Dermis microvascular lymphatic vessel endothelial cell (primary cell): ENCODE measurements at places on chromosomes 7 and 10.

- DNase-seq = peak; percentile 64
Observed at GRCh38 chr10:69639291-69640195, 9.5 kb downstream of the FAM241B start.

GRCh38 chr7:152959610-152960009 lies 200.1 kb downstream of the ACTR3B start:
- DNase-seq = no peak

- DNase-seq = peak; percentile 73
Observed at GRCh38 chr7:155456738-155457543, 988 bp upstream of the EN2 start.

GRCh38 chr10:30705101-30705624 lies 75.6 kb upstream of the LYZL2 start:
- no peak for DNase-seq

- DNase-seq = no peak
Observed at GRCh38 chr7:47218378-47219176, 363.3 kb downstream of the TNS3 start.

GRCh38 chr7:94616855-94617254 lies 39.1 kb downstream of the SGCE start:
- DNase-seq = no peak

- DNase-seq = no peak
Observed at GRCh38 chr10:117699436-117700075, 157.0 kb downstream of the EMX2 start.

- peak; percentile 64 for DNase-seq
Observed at GRCh38 chr10:103504181-103504783, 10.8 kb downstream of the NEURL1 start.

DNA sequence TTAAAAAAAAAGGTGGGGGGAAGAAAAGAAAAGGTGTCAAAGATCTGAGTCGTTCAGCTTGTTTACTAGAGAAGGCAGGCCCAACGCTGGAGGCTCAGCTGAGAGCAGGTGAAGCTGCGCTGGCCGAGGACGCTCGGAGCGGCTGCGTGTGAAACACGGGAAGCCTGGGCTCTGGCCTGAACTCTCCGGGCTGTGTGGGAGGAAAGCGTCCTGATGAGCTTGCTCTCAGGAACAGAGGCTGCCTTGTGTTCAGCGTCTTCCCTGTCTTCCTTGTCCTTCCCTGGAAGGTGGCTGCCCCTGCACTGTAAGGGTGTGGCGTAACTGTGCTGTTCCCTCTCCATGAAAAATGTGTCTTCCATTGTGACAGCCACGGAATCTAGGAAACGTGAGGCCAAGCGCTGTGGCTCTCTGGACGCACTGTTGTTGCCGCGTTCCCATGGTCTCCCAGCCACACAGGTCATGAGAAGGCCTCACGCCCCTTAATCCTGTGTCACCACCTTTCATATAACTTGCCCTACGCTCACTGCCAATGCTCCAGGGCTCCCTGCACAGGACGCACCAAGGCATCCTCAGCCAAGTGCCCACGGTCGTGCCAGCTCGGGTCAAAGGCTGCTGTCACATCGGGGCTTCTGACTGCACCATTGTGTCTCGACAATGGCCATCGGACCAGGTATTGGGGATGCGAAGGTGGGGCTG lies 15.8 kb downstream of the IL15RA start:
- DNase-seq = no peak

DNA sequence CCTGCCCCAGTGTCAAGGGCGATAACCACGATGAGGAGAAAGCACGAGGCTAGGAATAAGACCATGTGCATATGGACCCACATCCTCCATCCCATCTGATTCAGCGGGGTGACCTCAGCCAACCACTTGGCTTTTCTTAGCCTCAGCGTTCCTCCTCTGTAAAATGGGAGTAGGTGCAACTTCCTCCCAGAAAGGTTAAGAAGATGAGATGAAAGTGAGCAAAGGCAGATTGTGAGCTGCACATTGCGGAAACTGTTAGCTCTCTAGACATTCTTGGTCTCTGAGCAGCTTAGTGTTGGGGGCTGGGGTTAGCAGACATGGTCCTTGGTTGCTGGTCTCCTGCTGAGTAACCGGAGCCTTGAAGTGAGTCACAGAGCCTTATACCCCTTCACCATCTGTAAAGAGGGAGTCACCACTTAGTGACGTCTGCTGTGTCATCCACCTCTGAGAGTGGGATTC lies 497.3 kb upstream of the GALNT17 start:
- DNase-seq = no peak

DNA sequence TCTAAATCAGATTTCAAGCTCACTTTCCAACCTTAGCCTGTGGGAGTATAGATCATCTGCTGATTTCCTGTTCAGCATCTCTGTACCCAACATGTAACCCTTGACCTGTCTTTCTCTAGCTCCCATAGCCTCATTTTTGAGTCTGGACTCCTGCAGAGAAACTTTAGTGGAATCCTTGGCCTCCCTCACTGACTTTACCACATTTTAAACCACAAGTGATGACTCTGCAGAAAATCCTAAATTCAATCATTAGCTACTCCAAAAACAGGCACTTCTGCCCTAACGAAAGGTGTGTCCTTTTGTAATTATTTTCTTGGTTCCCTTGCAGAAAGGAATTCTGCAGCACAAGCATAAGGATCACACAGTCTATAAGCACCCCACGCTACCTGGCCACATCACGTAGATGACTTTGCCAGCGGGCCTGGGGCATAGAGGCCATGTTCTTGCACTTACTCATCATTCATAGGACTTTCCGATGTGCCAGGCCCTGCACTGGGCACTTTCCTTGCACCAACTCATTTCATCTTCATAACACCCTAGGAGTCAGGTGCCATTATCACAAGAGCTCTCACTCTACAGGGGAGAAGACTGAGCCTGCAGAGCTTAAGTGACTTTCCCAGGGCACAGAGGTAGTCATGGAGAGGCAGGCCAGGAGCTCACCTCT lies 57.2 kb upstream of the OPALIN start:
- DNase-seq = no peak

DNA sequence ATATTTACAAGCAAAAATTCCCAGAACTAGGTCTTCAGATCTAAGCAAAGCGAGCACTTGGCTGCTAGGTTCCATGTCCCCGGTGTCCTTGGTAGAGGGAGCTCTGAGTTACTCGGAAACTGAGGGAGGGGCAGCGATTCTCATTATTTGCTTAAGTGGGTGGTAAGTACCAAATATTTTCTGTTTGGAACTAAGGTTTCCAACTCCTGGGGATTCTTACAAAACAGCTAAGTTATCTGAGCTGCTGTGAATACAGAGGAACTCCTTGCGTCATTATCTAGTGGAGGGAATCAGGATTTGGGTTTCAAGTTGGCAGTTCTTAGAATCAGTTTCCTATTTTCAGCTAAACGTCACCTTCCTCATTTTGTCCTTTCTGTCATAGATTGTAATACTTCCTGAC lies 76.8 kb upstream of the IKZF1 start:
- DNase-seq = no peak

GRCh38 chr7:142892951-142893350 lies 7.4 kb upstream of the TRPV6 start:
- DNase-seq = no peak

DNA sequence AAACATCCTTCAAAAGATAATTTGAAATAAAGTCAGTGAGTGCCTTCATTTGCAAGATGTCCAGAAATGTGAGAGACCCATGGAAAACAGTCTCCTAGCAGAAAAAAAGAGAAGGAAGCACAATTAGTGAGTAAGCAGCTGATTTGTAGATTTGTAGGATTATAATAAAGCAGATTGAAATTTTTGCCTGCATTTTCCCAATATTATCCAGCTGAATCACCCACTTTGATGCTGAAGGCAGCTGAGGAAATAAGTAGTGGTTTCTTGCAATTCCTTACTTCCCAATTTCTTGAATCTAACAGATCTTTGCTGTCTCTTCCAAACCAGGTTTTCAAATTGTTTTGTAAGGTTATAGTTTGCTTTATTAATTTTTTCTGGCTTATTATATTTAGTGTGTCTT lies 181.4 kb downstream of the GNAT3 start:
- no peak for DNase-seq

DNA sequence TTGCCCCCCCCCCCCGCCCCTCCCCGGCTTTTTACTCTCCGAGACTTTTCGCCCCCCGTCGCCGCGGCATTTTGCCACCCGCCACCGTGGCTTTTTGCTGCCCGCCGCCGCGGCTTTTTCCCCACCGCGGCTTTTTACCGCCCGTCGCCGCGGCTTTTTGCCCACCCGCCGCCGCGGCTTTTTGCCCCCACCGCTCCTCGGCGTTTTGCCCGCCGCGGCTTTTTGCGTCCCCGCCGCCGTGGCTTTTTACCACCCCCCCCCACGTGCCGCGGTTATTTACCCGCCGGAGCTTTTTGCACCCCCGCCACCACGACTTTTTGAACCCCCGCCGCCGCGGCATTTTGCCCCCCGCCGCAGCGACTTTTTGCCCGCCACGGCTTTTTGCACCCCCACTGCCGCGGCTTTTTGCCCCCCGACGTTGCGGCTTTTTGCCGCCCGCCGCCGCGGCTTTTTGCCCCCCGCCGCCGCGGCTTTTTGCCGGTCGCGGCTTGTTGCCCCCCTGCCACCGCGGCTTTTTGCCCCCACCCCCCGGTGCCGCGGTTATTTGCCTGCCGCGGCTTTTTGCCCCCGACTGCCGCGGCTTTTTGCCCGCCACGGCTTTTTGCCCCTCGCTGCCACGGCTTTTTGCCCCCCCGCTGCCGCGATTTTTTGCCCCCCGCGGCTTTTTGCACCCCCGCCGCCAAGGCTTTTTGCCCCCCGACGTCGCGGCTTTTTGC lies 461.1 kb downstream of the ZNF33B start:
- DNase-seq = no peak

DNA sequence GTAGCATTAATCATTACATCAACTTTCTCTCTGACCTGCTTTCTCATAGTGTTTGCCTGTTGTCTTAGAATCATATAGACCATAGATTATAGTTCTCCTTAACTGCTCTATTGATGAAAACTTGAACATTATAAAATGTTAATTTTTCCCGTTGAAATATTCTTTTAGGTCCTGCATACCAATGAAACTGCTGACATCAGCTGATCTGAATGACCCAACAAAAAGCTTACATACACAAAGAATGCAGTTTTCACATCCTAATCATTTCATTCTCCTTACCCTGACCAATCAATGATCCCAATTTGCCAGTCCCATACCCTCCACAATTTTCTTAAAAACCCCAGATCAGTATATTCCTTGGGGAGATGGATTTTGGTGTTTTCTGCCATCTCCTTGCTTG lies 302.9 kb upstream of the MBL2 start:
- no peak for DNase-seq

DNA sequence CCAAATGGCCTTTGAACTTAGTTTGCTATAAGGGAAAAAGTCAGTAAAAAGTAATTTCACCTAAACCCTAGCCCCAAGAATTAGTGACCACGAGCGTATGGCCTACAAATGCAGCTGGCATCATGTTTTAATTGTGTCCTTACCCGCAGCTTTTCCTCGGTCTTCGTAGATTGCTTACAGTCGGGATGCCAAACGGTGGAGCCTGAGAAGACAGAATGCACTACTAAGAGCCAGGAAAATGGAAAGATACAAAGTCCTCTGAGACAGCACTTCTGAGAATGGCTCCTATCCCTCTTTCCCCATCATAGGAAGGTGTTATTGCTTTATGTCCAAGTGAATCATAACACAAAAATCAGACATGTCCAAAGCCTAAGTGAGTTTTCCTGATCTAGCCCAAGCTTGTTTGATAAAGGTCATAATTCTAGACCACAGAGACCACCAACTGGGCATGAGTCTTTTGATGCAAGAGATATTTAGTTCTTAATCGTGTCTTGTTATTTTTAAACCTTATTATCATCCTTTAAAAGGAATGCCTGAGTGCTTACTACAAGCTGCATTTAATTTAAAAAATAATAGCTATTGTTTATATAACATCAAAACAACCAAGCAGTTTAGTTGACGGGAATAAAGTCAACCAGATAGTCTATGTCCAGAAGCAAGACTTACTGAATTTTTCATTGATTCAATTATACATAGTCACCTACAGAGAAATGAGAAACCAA lies 83.7 kb upstream of the AFAP1L2 start:
- no peak for DNase-seq

DNA sequence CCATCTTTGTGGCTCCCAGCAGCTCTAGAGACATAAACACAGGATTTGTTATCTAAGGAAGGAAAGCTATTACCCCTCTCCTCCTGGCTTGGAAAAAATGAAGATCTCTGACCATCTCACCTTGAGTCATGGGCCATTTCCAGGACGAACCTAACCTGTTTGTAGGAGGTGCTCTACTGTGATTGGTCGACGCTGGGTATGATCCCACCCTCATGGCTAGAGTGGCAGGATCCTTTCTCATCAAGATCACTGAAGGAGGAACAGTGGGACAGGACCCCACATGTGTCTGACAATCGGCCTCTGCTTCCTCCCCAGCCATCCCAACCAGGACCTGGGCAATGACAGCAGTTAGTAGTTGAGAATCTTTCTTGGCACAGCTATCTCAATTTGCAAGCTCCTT lies 144.1 kb downstream of the EMX2 start:
- no peak for DNase-seq

DNA sequence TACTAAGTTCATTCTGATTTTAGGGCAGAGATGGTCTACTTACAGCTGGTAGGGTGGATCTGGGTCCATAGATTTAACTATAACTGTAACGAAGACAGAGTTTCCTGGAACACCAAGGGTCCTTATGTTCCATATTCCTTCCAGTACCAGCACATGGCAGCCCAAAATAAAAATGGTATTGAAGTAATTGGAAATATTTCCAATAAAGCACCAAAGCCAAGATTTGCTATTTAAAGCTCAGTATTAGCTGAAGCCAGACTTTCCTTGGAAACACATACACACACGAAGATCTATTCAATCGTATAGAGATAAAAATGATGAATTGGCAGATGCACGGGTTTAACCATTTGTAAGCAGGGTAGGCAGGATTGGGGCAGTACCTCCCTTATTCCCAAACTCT lies 289.1 kb upstream of the SORCS1 start:
- no peak for DNase-seq

- no peak for DNase-seq
Observed at GRCh38 chr10:95121904-95122303, 52.6 kb upstream of the CYP2C8 start.

DNA sequence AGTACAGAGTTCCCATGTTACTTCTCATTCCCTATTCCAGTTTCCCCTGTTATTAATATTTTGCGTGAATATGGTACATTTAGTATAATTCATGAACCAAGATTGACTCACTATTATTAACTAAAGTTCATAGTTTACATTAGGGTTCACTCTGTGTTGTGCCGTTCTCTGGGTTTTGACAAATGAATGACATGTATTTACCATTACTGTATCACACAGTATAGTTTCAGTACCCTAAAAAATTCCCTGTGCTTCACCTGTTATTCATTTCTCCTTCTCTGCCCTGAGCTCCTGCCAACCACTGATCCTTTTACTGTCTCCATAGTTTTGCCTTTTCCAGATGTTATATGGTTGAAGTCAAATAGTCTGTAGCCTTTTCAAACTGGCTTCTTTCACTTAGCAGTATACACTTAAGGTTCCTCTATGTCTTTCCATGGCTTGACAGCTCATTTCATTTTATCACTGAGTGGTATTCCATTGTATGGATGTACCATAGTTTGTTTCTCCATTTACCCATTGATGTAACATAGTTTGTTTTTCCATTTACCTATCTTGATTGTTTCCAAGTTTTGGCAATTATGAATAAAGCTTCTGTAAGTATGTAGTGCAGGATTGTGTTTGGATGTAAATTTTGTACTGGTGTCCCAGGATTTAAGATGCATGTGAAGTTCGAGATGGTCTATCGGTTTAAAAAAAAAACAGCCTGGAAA lies 58.8 kb downstream of the CDK14 start:
- DNase-seq = no peak

GRCh38 chr7:17952387-17952786 lies 12.1 kb upstream of the SNX13 start:
- no peak for DNase-seq
